AG08396 (cell line): ENCODE measurements at places on chromosomes 3 and 15.
A peak's percentile ranks its signal among the peaks of the same experiment; 100 is the strongest.

GRCh38 chr3:56624725-56625124 is 58.3 kb downstream of the TASOR start:
- peak; percentile 25 for DNase-seq

GRCh38 chr15:77603611-77604336 is 28.9 kb downstream of the LINGO1 start:
- DNase-seq, result no peak

DNA sequence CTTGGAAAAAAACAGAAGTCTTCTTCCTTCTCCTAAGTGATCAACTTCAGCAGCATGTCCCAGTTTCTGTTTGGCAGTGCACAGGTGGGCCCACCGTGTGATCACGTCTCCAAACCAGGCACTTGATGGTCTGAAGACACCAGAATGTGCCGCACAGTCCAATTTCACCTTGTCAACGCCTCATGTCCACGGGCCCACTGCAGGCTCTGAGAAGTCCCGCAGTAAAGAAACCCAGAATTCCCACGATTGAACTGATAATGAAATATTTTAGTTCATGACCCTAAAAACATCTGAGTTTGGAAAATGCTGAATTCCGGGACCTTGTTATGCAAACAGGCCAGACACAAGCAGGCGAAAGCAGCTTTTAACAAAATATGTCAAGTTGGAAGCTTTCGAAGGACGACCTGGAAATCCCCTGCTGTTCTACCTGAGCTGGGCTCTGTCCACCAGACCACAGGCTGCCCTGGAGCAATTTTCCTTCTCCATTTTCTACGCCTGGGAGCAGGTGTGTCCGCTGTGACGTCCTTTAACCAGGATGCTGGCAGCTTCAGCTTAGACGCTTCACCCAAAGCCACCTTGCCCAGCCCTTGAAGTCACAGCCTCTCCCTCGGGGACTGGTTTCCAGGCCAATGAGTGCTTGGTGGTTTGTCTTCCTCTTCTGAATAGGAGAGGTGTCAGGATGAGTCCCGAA is 167.8 kb upstream of the IQSEC1 start:
- DNase-seq, result no peak

DNA sequence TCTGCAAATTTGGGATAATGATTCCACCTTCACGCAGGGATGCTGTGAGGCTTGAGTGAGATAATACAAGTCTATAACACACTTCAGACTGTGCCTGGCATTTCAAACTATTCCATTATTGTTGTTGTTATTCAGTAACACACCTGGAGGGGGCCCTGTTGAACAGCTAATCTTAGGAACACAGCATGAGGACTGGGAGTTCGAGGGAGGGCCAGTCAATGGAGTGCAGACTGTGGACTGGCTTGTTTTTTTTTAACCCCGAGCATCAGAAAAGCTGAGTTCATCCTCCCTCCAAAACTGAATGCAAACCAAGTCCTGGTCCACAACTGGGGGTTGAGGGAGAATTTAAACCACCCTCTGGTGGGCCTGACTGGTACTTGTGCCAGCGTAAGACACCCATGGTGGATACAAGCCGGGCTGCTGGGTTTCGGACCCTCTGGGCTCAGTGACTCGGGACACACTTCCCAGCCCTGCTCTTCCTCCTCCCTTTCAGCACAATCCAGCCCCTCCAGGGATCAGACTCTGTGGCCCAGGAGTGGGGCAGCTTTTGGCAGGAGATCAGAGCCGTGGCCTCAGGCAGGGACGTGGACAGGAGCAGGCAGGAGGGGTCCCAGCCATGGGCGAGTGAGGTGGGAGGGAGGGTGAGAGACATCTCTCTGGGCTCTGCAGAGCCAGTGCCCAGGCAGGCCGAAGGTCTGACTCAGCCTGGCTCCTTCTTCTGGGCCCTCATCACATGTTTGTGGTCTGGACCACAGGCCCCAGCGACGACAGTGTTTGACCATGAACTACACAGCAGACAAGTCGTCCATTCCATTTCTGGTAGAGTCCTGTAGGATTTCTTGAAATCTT is 36.3 kb upstream of the MEX3B start:
- DNase-seq, result peak; percentile 88

DNA sequence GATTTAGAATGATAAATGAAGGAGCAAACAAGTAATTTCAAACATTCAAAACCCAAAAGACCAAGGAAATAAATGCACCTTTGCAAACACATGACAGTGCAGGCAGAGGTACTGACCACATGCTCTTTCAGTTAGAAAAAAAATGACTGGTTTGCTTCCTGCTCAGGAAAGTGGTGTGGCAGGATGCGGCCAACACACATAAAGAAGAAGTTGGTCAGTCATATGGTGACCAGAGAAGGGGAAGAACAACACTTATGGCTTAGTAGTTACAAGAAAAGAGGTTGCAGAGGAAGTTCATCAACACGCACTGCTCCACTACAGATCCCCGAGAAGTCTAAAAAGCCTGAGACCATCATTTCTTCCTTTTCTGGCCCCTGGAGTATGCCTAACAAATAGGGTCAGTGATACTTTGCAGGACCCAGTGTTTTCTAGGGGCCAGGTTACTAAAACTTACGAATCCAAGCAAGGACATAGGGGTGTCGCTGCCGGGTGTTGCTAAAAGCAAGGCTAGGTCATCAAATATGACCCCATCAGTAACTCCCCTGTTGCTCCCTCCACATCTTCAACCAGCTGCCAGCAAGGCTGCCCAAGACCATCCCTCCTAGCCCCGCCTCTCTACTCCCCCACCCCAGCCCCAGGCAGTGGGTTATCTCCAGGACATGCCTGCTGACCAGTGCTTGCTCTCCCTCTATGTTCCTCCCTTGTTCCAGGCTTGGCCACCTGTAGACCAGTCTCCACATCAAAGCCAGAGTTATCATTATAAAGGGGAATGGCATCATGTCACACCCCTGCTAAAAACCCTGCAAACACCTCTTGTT is 11.2 kb downstream of the ATP8B4 start:
- no peak for DNase-seq

DNA sequence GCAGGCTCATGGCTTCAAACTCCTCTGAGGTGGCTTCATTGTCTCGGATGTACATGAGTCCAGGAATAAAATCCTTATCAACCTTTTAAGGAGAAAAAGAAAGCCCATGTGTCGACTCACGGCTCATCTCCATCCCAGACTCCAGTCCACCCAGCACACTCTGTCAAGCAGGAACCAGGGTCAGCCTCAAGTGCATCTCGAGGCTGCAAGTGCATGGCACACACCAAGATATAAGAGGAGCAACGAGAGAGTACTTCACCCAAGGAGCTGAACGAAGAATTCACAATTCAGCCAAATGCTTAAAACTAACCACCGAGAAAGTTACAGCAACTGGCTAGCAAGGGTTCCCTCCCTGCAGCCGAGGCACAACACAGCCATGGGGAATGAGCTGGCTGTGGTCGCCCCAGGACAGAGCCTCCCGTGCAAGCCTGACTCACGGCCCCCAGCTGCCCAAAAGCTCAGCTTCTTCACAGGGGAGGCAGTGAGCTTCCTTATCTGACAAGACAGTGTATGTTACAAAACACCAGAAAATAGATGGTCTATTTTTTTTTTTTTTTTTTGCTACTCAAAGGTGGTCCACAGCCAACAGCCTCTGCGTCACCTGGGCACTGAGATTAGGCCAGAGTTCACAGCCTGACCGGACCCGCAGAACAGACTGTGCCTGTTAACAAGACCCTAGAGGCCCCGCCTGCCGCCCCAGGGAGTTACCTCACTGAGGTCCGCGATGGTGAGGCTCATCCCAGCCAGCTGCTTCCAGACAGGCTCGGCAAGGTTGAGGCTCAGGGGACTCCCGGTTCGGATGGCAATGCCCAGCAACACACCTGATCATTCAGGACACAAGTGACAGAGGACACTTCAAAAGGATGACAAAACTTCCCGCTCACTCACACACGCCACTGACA is 15.9 kb upstream of the OCA2 start:
- DNase-seq, result no peak

- DNase-seq, result no peak
Measured at GRCh38 chr3:197899833-197900478, 50.0 kb upstream of the RPL35A start.

DNA sequence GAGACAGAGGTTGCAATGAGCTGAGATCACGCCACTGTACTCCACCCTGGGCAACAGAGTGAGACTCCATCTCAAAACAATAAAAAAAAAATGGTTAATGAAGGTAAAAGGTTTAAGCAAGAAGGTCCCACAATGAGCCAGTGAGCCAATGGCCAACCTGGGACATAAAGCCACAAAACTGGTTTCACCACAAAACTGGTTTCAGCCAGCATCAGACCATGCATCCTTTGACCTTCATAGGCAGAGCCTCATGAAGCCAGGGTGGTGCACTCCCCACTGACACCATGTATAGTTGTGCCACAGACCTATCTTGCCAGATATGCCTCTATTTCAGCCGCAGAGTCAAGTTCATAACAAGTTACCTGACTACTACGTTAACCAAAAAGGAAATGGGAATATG is 41.9 kb downstream of the SCAP start:
- no peak for DNase-seq

GRCh38 chr3:113649174-113649845 is 47.1 kb downstream of the USF3 start:
- DNase-seq, result no peak

GRCh38 chr15:33467146-33467815 is 156.5 kb downstream of the RYR3 start:
- DNase-seq, result no peak

DNA sequence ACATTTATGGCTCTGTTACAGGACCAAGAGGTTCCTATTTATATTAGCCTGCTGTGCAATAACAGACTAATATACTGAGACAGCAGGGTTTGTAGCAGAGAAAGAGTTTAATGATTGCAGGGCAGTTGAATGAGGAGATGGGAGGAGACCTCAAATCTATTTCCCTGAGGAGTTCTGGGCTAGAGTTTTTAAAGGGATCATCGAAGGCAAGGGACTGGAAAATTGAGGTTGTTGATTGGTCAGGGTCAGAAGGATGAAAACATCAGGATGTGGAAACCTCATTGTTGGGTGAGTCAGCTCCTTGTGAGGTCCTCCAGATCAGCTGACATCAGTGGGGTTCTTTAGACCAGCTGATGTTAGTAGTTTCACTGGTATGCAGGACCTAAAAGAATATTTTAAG is 60.6 kb upstream of the GOLGA8B start:
- peak; percentile 35 for DNase-seq

- no peak for DNase-seq
Measured at GRCh38 chr3:181921220-181921619, 209.5 kb downstream of the SOX2 start.
